ENCODE measurements at places on chromosomes 7 and 10. TPM values are rescaled to one million over a fixed set of nuclear protein-coding genes. Genes with fewer than 3 reads are reported as not detected.

Gene GCK
- total RNA-seq: 0.90 TPM

- DNase-seq: no peak
- H3K27me3 ChIP-seq: no peaks in the 10 kb centered on the region
- peaks cover 46% of the 10 kb centered on the region for H3K36me3 ChIP-seq
- H3K4me3 ChIP-seq: peak overlapping the region; percentile 89
These were observed 9.3 kb downstream of the TCF7L2 start for GRCh38 chr10:112959207-112959838.

GRCh38 chr7:50349963-50350944 is 45.7 kb downstream of the IKZF1 start:
- H3K27me3 ChIP-seq: no peaks in the 10 kb centered on the region
- no peak overlapping the region for H3K27ac ChIP-seq
- no peak overlapping the region for H3K4me3 ChIP-seq
- no peaks in the 10 kb centered on the region for H3K36me3 ChIP-seq
- DNase-seq: no peak

Gene RBP4
- not detected for total RNA-seq
